ENCODE measurements at places on chromosomes 12 and 14.

DNA sequence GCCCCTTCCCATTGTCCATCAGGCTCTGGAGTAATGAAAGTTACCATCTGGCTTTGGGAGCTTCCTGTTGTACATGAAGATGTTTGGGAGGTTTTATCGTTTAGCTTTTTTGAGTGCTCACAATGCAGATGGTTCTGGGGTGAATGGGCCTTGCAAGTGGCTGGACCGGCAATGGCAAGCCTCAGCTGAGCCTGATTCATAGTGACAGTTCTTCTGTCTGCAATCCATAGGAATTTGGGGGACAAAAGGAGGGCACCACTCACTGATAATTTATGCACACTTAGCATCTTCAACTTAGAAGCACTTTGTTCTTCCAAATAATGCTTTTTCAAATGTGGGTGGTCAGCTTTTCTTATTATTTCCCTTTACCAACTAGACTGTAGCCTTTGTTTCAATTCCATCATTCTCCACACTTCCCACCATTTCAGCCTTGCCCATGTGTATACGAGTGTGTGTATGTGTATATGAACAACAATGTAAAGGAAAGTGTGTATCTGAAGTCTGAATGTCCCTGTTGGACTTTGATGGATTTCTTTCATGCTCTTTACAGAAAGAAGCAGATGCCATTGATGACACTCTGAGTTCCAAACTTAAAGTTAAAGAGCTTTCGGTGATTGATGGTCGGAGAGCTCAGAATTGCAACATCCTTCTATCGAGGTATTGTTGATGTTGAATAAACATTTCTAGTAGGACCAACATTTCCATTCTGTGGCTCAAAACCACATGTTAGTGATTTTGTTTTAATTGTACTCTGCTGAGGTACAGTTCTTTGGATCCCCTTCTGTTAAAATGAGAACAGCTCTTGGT lies 125.5 kb downstream of the GPR135 start:
- DNase-seq = no peak

DNA sequence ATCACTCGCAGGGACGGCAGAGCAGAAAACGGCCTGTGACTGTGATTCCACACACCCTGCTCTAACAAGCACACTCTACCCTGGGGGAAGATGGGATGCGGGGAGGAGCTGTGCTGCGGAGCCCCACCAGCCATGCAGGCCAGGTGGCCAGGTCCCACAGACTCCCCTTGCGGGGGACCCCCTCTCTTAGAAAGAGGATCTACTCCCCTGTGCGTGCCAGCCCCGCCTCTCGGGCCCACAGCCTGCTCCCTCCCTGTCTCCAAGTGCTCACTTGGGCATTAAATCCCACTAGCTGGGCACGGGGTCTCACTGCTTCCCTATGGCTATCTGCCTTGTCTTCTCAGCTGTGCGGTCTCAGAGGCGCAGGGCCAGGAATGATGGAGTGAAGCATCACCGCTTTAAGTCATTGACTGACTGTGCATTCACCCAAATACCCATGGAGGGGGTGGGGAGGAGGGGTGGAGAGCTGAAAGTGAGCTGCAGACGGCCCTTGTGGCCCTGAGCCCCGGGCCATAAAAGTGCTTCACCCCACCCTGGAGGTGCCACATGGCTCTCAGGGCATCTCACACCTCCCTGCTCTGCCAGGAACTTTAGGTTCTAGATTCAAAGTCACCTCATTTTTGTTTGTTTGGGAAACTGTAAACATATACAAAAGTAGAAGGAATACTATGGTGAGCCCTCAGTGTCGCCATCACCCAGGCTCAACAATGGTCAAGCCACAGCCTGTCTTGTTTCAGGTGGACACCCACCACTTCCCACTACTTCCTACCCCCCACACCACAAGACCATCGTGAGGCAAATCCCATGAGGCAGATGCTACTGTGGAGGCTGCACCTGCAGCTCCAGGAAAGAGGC lies 9.4 kb downstream of the STX2 start:
- DNase-seq = no peak

GRCh38 chr12:14883686-14884085 lies 2.0 kb downstream of the MGP start:
- peak; percentile 90 for DNase-seq

DNA sequence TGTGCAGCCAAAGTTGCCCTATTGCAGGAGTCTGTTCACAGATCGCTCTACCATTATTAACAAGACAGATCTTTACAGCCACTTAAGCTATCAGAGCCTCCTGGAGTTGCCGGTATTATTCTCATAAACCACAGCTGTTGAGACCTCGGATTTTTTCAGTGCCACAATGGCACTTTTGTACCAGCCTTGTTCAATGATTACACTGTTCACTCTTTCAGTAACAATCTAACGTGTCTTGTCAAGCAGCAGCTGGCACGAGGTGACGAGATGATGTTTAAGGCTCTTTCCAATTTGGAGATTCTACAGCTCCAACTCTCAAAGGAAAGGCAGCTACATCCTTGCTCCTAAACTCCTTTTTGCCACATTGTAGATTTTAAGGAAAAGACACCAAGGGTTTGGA lies 30.7 kb downstream of the LRIG3 start:
- peak; percentile 13 for DNase-seq

DNA sequence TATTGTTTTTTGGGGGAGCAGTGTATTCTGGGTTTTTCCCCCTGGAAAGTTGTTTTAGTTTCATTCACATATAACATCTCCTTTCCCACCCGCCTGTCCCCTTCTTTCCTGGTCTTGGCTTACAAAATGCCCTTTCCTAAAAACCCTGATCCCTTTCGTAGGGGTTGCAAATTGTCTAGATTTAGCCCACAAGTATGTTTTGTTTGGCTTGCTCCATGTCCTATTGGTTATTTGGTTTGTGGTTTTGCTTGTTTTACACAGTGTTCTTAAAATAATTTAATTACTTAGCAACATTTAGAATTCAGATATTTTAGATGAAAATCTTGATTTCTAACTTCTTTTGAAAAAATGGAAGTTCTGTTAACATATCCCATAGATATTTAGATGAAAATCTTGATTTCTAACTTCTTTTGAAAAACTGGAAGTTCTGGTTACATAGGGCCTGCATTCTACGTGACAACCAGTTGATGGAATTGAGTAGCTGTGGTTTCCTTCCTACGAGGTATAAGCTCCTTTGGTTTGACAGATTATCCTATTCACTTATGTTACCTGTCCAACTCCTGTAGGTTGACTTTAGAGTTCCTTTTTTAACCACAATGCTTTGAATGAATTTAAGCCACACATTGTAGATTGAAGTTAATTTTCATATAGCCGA lies 89.2 kb upstream of the TMEM263 start:
- no peak for DNase-seq

GRCh38 chr12:20505056-20505455 lies 136.7 kb downstream of the PDE3A start:
- no peak for DNase-seq

DNA sequence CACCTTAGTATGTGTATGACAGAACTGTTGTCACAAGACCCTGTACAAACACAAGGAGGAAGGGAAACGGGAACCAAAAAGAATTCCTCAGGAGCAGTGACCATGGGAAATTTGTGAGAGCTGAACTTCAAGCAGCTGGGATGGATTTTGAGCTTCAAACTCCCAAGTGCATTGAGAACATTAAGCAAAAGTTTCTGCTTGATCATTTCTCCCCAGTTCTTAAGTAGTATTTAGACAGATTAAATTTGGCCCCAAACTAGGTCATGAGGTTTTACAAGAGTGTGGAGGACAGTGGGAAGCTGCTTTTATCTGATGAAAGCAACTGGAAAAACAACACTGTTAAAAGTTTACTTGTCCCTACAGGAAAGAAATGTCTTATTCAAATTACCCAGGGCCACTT lies 206.0 kb upstream of the DCN start:
- no peak for DNase-seq

GRCh38 chr12:46462641-46463355 lies 90.2 kb upstream of the SLC38A2 start:
- DNase-seq = no peak

DNA sequence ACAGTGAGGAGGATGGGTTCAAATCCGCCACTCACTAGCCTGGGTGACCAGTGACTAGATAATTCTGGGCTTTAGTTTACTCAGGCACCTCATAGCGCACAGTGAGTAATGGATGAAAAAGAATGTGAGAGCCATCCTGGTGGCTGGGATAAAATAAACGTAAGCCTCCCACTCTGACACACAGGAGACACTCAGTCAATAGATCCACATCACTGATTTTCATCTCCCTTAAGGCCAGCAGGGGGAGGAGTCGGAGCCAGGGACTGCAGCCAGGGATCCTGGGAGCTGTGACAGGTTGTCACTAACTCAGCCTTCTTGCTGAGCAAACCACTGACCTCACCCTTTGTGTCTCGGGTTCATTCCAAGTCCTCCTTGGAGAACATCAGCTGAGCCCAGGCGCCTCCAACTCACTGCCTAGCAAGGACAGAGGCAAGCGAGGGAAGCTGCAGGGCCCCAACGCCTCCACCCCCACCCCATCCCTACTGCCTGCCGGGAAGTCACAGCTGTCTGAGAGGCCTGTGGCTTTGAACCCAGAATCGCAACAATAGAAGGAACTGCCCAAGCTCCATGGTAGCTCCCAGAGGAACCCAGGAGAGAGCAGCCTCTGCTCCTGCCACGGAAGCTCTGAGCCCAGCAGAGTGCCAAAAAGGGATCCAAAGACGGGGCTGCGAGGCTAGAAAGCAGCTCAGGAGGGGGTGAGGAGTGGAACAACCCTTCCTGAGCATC lies 30.7 kb downstream of the PXN start:
- peak; percentile 88 for DNase-seq

GRCh38 chr14:95452893-95453712 lies 63.3 kb downstream of the SYNE3 start:
- DNase-seq = no peak

- DNase-seq = no peak
These were observed 126.7 kb downstream of the CALM1 start for GRCh38 chr14:90523544-90523943.
